ENCODE measurements at places on chromosomes 7 and 10.

GRCh38 chr10:11191678-11192077 is 174.0 kb downstream of the CELF2 start:
- no peak for DNase-seq

DNA sequence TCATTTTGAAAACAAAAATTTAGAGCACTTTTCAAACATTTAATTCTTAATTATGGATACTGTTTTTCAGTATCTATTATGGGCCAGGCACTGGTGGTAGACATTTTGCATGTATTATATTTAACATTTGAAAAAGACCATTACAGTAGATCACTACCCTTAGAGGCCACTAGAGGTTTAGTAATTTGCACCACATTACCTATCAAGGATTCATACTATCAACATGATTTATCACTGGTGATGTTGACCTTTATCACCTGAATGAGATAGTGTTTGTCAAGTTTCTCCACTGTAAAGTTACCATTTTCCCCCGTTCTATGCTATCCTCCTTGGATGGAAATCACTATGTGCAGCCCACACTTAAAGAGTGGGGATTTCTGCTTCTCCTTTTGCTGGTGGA is 4.4 kb upstream of the SNX13 start:
- DNase-seq, result no peak

DNA sequence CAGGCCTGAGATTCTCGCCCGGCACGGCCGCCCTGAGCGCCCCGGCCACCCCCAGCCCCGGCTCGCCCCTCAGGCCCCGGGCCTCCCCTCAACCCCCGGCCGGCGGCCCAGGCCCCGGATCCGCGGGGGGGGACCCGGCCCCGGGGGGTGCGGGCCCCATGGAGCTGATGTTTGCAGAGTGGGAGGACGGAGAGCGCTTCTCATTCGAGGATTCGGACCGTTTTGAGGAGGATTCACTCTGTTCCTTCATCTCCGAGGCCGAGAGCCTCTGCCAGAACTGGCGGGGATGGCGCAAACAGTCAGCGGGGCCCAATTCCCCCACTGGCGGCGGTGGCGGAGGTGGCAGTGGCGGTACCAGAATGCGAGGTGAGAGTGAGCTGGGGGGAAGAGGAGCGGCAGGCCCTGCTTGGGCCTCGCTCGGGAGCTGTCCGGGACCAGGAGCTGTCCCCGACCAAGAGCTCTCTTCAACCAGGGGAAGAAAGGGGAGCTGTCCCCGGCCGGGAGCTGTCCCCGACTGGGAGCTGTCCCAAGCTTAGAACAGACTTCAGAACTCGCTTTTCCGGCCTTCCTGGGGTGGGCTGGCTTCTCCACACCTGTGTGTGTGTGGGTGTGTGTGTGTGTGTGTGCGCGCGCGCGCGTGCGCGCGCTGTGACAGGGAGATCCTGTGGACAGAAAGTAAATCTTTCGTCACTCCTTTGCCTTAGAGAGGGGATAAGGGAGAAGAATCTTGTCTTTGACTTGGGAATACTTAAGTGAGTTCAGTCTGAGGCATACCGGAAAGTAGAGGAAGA is 510 bp downstream of the ZSWIM8 start:
- DNase-seq, result no peak

DNA sequence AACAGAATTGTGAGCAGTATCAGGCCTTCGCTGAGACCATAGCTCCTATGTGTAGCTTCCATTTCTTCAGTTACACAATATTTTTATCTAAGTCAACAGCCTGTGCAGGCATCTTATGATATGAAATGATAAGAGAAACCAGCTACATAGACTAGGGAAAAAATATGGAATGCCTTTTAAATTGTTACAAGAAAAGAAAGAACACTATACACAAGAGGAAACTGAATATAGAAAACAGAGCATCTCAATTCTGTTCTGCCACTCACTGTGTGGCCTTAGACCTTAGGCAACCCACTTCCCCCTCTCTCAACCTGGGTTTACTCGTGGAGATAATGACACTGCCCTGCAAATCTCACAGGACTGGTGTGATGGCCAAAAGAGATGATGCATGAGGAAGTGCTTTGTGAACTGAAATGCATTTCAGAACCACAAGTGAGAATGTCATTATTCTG is 132.9 kb downstream of the LRRN3 start:
- DNase-seq, result no peak

DNA sequence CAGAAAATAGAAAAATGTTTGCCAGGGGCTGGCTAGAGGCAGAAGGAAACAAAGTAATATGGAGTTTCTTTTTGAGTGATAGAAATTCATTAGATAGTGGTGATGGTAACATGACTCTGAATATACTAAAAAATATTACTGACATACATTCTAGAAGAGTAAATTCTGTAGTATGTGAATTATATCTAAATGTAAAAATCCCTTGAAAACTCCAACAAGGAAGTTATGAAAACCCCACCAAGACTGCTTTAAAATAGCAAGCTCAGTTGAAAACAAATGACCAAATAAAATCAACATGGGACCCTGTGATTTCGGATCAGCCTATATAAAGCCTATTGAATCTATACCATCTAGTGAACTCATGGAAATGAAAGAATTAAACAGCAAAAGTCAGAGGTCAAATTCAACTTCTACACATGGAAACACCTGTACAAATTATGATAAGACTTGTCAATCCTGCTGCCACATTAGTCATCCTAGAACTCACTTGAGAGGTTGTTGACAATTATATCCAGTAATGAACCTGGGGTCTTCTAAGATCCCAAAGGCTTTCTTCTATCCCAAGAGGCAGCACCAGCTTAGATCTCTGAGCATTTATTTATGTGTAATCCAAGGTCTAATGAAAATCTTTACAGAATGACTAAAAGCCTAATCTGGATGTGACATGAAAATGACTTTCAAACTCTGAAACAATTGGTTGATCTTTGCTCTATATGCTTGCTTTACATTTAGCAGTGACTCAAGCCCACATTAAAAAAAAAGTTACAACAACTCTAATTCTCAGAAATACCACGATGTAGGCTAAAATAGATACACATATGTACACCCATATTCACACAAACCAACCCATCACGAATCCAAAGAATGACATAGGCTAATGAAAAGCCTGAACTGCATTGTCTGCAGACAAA is 59.3 kb downstream of the OSBPL3 start:
- no peak for DNase-seq

- no peak for DNase-seq
These were observed 31.5 kb downstream of the SHTN1 start for GRCh38 chr10:116973371-116973905.

DNA sequence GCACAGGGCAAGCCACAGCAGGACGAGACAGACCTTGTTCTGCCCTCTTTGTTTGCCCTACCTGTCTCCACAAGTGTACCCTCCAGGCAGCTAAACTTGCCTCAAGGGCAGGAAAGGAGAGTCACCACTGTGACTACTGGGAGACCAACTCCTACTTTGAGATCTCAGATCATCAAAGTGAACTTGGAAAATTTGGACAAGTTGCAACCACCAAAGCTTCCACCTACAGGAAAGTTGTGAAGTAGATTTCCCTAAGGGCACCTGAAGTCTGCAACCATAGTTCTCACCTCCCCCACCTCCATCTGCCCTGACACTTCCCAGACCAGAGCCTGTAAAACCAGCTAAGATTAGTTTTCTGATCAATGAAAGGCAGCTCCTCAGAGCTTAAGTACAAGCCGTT is 2.5 kb upstream of the WDR91 start:
- DNase-seq, result no peak

DNA sequence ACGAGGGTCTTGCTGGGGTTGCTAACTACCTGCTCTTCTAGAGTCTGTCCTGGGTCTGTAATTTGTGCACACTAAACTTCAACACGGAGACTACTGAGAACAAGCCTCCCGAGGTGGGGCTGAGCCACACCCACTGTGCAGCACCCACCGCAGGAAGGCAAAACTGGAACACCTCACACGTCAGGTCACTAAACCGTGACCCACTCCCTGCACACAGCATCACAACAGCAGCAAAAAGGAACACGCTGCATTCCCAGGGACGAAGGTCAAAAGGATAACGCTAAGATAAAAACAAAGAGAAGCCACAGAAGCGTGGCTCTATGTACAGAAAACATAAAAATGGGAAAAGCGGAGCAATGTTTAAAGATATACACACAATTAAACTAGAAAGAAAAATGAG is 170.1 kb downstream of the MAD1L1 start:
- no peak for DNase-seq

GRCh38 chr7:31648880-31649279 is 38.1 kb upstream of the PPP1R17 start:
- no peak for DNase-seq

DNA sequence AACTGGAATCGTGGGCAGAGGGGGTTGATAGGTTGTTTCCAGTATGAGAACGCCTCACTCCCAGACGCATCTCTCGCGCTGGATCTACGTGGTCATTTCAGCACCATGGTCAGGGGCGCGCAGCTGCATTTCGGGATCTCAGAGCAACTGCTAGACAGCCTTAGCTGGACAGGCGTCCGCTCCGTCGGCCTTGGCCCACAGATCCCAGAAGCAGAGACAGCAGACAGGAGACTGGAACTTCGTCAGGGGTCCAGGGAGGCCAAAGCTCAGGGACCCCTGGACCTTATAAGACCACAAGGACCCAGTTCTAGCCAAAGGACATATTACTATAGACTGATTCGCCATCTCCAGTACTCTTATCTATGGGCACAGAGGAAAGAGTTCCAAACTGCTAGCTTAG is 5.3 kb downstream of the NEUROG3 start:
- DNase-seq, result no peak

- no peak for DNase-seq
These were observed 375.0 kb upstream of the FZD8 start for GRCh38 chr10:36017137-36017536.

- DNase-seq, result no peak
These were observed 640.2 kb downstream of the ARL4A start for GRCh38 chr7:13327669-13328068.

GRCh38 chr7:105191331-105191730 is 177.3 kb downstream of the KMT2E start:
- DNase-seq, result no peak

DNA sequence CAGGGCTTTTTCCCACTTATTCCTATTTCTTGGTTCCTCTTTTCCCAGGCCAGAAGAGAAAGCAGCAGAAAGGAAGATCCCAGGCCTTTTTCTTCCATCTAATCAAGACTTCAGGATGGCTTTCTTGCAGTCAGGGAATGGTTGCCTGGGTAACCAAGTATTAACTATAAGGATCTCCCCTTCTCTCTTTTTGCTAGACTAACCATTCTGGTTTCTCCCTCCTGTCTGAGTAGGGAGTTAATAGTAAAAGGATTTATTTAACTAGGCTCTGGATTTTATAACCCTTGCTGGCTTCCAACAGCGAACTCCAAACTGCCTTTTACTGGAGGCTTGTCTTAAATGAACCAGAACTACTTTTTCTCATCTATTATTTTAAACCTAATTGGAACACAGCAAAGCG is 90.4 kb downstream of the GRM8 start:
- no peak for DNase-seq

DNA sequence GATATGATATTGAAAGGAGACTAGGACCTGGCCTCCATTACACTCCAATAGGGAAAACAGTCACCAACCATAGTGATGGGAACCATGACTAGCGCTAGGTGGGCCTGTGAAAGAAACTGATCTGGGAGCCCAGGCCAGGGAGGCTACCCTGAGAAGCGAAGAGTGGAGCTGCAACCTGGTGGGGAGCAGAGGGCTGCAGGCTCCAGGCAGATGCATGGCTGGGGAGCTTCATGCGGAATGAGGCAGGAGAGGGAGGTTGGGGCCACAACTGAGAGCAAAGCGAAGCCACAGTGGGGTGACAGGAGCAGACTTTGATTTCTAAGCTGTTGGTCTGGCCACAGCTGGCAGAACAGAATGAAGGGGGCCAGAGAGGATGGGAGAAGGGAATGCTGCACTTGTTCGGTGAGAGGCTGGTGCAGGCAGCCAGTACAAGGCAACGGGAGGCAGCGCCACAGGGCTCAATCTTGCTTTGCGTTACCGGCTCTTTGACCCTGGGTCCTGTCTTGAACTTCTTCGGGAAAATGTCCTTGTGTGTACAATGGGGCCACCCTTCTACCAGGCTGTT is 88.4 kb downstream of the TACC2 start:
- DNase-seq, result peak; percentile 48

GRCh38 chr10:128052696-128053095 is 73.5 kb downstream of the MKI67 start:
- DNase-seq, result peak; percentile 38

DNA sequence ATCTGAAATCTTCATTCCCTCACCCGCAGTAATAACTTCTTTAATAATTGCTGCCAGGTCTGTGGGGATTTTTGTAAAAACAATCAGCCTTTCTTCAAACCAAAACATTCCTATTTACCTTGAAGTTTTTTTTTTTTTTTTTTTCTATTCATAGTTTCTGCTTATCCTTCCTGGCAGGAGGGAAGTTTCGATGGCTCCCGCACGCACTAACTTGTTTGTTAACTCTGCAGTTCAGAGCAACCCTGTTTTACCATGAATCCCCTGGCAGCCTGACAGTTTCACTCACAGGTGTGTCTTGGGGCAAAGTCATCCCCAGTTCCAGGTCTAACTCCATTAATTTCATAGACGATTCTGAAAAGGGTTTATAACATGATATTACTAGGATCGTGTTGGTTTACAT is 149.3 kb downstream of the KLF6 start:
- DNase-seq, result no peak

GRCh38 chr7:44368885-44369284 is 43.5 kb upstream of the CAMK2B start:
- DNase-seq, result no peak
